ENCODE measurements at places on chromosomes 16 and 17.

DNA sequence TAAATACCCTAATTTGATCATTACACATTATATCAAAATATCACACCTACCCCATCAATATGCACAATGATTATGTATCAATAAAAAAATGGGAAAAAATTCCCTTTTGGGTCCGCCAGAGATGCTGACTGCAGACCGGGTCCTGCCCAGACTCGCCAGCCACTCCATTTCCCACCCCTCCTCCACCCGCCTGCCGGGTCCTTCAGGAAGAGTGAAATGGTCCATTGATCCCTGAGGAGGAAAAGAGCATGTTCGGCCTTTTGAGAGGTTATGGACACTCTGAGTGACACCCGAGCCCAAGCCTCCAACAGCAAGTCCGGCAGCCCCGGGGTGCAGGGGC, 123.9 kb upstream of the ZFHX3 start:
- DNase-seq, result no peak

- DNase-seq, result no peak
Measured at GRCh38 chr17:38510421-38511149, 82.3 kb downstream of the ARHGAP23 start.

DNA sequence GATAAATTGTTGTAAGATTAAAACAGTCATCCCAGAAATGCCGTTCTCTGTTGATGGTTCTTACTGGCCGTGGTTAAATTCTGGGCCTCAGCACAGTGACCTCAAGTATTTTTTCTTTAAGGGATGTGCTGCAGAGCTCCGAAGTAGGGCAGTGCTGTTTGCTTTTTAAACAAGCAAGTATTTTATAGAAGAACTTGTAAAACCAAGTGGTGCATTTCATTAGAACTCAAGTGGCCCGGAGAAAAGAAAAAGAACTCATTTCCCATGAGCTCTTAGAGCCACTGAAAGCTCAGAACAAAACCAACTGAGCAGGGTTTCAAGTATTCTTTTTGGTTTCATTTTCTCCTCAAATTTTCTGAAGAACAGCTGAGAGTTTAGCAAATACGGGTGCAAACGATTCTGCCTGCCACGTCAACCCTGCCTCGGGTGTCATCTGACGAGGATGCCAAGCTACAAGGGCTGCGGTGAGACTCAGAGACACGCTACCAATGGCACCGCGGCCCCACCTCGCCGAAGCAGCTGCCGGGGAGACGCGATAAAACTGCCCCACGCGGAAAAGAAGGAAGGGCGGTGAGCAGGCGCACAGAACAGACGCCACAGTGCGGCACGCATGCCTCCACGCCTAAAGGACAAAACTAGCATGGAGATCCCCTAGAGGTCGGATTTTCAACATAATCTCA, 6.3 kb downstream of the LMF1 start:
- DNase-seq, result no peak

GRCh38 chr17:42394838-42395237, 6.6 kb upstream of the STAT3 start:
- no peak for DNase-seq

DNA sequence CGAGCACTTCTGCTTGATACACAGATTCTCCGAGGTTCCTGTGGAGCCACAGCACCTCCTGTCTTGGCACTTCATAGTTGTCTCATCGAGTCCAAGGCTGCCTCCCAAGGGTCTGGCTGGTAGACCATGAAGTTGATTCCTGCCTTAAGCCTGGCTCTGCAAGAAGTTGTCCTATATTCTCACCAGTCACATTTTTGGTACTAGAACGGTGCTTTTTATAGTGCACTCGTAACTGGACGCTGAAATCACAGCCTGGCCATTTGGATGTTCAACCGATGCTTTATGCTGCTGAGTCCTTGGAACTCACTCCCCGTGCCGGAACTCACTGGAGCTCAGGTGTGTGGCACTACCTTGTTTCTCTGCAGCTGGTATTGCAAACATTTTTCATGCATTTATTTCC, 35.6 kb downstream of the RMI2 start:
- DNase-seq, result no peak

- DNase-seq, result no peak
Measured at GRCh38 chr17:34519282-34519681, 60.1 kb upstream of the TMEM132E start.

DNA sequence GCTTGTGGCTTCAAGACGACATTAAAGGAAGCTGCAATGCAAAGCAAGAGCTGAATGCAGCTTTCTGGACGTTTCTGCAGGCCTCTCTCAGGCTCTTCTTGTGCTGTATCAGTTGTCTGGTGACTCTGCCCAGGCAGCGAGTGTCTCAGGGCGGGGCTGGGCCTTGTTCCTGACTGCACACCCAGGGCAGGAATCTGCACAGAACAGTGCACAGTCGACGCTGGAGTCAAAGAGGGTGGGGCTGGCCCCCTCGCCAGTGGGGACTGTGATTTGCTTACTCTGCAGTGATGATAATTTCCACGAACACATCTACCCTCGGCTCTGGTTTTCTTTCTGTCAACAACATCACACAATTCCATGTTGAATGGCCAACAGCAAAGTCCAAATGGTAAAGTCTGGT, 60.7 kb downstream of the IRF8 start:
- no peak for DNase-seq

GRCh38 chr17:17086585-17086984, 44.3 kb downstream of the MPRIP start:
- DNase-seq, result no peak

All from MCF 10A (cell line).